ENCODE measurements at places on chromosomes 7 and 10. TPM values are rescaled to one million over a fixed set of nuclear protein-coding genes. Genes with fewer than 3 reads are reported as not detected.

Gene HPSE2
- polyA plus RNA-seq: 1.7 TPM

Gene PKD2L1
- 0.18 TPM for polyA plus RNA-seq

Gene EVX1
- 0.11 TPM for polyA plus RNA-seq

Gene ZNF282
- 24.0 TPM for polyA plus RNA-seq

Gene SH3PXD2A
- polyA plus RNA-seq: 25.6 TPM

Gene ZNF425
- 7.9 TPM for polyA plus RNA-seq

Gene POLD2
- polyA plus RNA-seq: 117 TPM

Gene TASOR2
- 36.0 TPM for polyA plus RNA-seq

Gene SEMA3A
- polyA plus RNA-seq: 15.5 TPM

Gene SEPTIN7
- 472 TPM for polyA plus RNA-seq

Gene GOT1
- polyA plus RNA-seq: 96.9 TPM

Gene ITIH5
- polyA plus RNA-seq: 25.9 TPM

Gene MACROH2A2
- 76.9 TPM for polyA plus RNA-seq

Gene RGR
- polyA plus RNA-seq: not detected

Gene CDK5
- 17.1 TPM for polyA plus RNA-seq

Gene GCK
- polyA plus RNA-seq: 3.6 TPM

Gene CYP2C8
- 1.8 TPM for polyA plus RNA-seq

Gene SLC26A5
- not detected for polyA plus RNA-seq

Gene VIPR2
- 2.5 TPM for polyA plus RNA-seq

Gene VAX1
- not detected for polyA plus RNA-seq

Gene UPK3B
- polyA plus RNA-seq: 1.4 TPM

Gene MYOZ1
- 6.3 TPM for polyA plus RNA-seq

Gene PRKG1
- 15.4 TPM for polyA plus RNA-seq

Gene ELFN1
- 10.6 TPM for polyA plus RNA-seq

Gene SSBP1
- polyA plus RNA-seq: 149 TPM

Gene ASAH2
- polyA plus RNA-seq: 1.6 TPM

Gene ZNF736
- 15.3 TPM for polyA plus RNA-seq

Gene CREB5
- polyA plus RNA-seq: 7.7 TPM

Gene STOX1
- 13.4 TPM for polyA plus RNA-seq

Gene RPA3
- 54.5 TPM for polyA plus RNA-seq

Gene SPDYE1
- 0.27 TPM for polyA plus RNA-seq

Gene RSU1
- polyA plus RNA-seq: 78.7 TPM

Gene THAP5
- 37.9 TPM for polyA plus RNA-seq

Gene TAS2R5
- polyA plus RNA-seq: 2.2 TPM

Gene AQP1
- polyA plus RNA-seq: 258 TPM
